ENCODE measurements at places on chromosomes 5 and 9.
A peak's percentile ranks its signal among the peaks of the same experiment; 100 is the strongest.

- H3K4me1 ChIP-seq: peaks cover 7% of the 10 kb centered on the region
- peak overlapping the region; percentile 51 for H3K27ac ChIP-seq
- H3K36me3 ChIP-seq: peaks cover 1% of the 10 kb centered on the region
- no peak overlapping the region for H3K4me3 ChIP-seq
- H3K27me3 ChIP-seq: no peaks in the 10 kb centered on the region
Observed at GRCh38 chr5:94699562-94699961, 81.1 kb downstream of the SLF1 start.

GRCh38 chr5:179801304-179802206 is 5.1 kb downstream of the MGAT4B start:
- peaks cover 28% of the 10 kb centered on the region for H3K36me3 ChIP-seq
- H3K4me1 ChIP-seq: peaks cover 32% of the 10 kb centered on the region
- H3K27ac ChIP-seq: no peak overlapping the region
- H3K4me3 ChIP-seq: no peak overlapping the region
- H3K27me3 ChIP-seq: no peaks in the 10 kb centered on the region

- H3K36me3 ChIP-seq: peaks cover 14% of the 10 kb centered on the region
- no peak overlapping the region for H3K27ac ChIP-seq
- H3K27me3 ChIP-seq: no peaks in the 10 kb centered on the region
- no peak for DNase-seq
- no peak overlapping the region for H3K4me3 ChIP-seq
- H3K4me1 ChIP-seq: no peaks in the 10 kb centered on the region
Observed at GRCh38 chr5:177462021-177462670, 11.3 kb downstream of the DBN1 start.

DNA sequence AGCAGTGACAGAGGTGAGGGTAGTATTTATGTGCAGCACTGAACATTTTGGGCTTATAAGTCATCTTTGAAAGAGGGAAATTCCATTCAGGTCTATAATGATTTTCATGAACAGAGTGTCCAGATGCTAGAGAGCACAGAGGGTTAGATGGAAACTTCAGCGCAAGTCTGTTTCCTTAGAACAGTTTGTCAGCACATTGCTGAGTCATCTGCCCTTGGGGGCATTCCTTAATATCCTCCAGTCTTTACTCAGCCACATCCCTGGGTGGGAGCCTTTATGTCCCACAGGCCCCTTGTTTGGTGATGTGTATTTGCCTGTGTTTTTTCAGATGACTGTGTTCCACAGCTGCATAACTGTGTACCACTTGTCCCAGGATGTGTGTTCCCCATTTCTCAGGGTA is 138.5 kb upstream of the S1PR3 start:
- no peaks in the 10 kb centered on the region for H3K4me1 ChIP-seq
- DNase-seq: no peak
- H3K36me3 ChIP-seq: no peaks in the 10 kb centered on the region

DNA sequence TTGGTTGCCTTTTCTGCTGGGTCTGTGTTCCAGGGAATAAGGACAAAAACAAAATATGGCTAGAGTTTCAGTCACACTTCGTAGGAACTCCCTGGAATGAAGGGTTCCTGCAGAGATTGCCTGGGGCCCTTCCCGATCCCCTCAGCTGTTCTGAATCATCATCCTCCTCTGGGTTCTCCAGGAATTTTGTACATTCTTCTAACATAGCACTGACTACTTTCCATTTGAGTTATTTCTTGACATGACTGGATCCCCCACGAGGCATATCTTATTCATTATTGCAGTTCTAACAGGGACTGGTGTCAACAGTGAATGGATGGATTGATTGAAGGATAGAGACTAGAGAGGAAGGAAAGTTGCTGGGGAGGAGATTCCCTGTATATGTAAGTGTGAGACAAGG is 49.2 kb upstream of the TNC start:
- H3K4me3 ChIP-seq: no peak overlapping the region
- H3K4me1 ChIP-seq: no peaks in the 10 kb centered on the region
- H3K36me3 ChIP-seq: no peaks in the 10 kb centered on the region
- H3K27ac ChIP-seq: no peak overlapping the region
- peaks cover 45% of the 10 kb centered on the region for H3K27me3 ChIP-seq
- no peak for DNase-seq

GRCh38 chr9:28922891-28923290 is 1349.6 kb upstream of the C9orf72 start:
- H3K27ac ChIP-seq: no peak overlapping the region
- no peak for DNase-seq
- H3K4me1 ChIP-seq: no peaks in the 10 kb centered on the region
- H3K27me3 ChIP-seq: no peaks in the 10 kb centered on the region
- H3K4me3 ChIP-seq: no peak overlapping the region

- peaks cover under 1% of the 10 kb centered on the region for H3K36me3 ChIP-seq
- no peak for DNase-seq
- H3K4me3 ChIP-seq: no peak overlapping the region
- H3K27me3 ChIP-seq: peaks cover 31% of the 10 kb centered on the region
- no peak overlapping the region for H3K27ac ChIP-seq
Observed at GRCh38 chr9:21450733-21451394, 10.6 kb downstream of the IFNA1 start.

GRCh38 chr5:119390404-119390803 is 34.6 kb downstream of the TNFAIP8 start:
- no peak overlapping the region for H3K4me3 ChIP-seq
- H3K4me1 ChIP-seq: peaks cover 69% of the 10 kb centered on the region
- no peak for DNase-seq
- H3K27me3 ChIP-seq: no peaks in the 10 kb centered on the region
- H3K36me3 ChIP-seq: peaks cover 38% of the 10 kb centered on the region
- H3K27ac ChIP-seq: no peak overlapping the region

- H3K4me1 ChIP-seq: no peaks in the 10 kb centered on the region
- no peak overlapping the region for H3K27ac ChIP-seq
- no peak overlapping the region for H3K4me3 ChIP-seq
- H3K36me3 ChIP-seq: no peaks in the 10 kb centered on the region
- no peak for DNase-seq
- peaks cover 73% of the 10 kb centered on the region for H3K27me3 ChIP-seq
Observed at GRCh38 chr9:113901221-113901688, 25.1 kb downstream of the ZNF618 start.

GRCh38 chr5:123047706-123048105 is 11.2 kb upstream of the PPIC start:
- H3K4me3 ChIP-seq: no peak overlapping the region
- DNase-seq: no peak
- no peaks in the 10 kb centered on the region for H3K36me3 ChIP-seq
- H3K4me1 ChIP-seq: no peaks in the 10 kb centered on the region
- H3K27ac ChIP-seq: no peak overlapping the region
- H3K27me3 ChIP-seq: peaks cover 85% of the 10 kb centered on the region

DNA sequence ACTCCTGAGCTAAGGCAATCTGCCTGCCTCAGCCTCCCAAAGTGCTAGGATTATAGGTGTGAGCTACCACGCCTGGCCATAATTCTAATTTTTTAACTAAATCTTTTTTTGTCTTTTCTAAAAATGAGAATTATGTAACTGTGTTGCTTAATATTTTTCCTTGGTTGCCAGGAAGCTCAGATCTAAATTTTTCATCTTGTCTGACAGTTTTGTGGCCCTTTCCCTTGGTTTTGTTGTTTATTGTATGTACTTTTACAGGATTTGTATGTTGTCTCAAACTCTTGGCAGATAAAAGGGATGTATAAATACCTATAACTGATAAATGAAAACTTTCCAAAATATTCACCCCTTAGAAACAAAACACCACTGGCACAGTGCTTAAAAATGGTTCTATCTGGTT is 88.2 kb upstream of the KLF9 start:
- no peak for DNase-seq
- H3K4me3 ChIP-seq: no peak overlapping the region
- H3K4me1 ChIP-seq: no peaks in the 10 kb centered on the region
- H3K36me3 ChIP-seq: peaks cover 5% of the 10 kb centered on the region
- H3K27me3 ChIP-seq: no peaks in the 10 kb centered on the region

- H3K4me1 ChIP-seq: peaks cover 6% of the 10 kb centered on the region
- no peak overlapping the region for H3K4me3 ChIP-seq
- DNase-seq: no peak
- no peaks in the 10 kb centered on the region for H3K36me3 ChIP-seq
- no peak overlapping the region for H3K27ac ChIP-seq
- peaks cover 93% of the 10 kb centered on the region for H3K27me3 ChIP-seq
Observed at GRCh38 chr5:76040806-76041205, 42.4 kb upstream of the SV2C start.

DNA sequence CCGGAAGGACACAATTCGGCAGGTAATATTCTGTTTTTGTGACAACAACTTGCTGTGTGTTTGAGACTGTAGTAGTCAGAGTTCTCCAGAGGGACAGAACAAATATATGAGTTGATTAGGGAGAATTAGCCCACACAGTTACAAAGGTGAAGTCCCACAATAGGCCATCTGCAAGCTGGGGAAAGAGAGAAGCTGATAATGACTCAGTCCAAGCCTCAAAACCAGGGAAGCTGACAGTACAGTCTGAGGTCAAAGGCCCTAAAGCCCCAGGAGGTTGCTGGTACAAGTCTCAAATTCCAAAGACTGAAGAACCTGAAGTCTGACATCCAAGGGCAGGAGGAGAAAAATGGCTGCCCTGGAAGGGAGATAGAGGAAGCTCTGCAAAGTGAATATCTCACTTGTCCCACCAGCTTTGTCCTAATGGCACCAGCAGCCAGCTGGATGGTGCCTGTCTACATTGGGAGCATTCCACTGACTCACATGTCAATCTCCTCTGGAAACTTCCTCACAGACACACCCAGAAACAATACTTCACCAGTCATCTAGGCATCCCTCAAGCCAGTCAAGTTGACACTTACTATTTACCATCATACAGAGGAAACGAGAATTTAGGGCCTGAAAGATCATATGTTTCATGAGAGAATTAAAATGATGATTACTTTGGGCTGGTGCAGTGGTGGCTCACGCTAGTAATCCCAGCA is 36.3 kb upstream of the CTXN3 start:
- peaks cover 3% of the 10 kb centered on the region for H3K36me3 ChIP-seq
- H3K4me1 ChIP-seq: no peaks in the 10 kb centered on the region
- no peak for DNase-seq
- H3K27me3 ChIP-seq: peaks cover 9% of the 10 kb centered on the region

- H3K36me3 ChIP-seq: no peaks in the 10 kb centered on the region
- peaks cover 9% of the 10 kb centered on the region for H3K27me3 ChIP-seq
Observed at GRCh38 chr9:134778841-134779411, 101.7 kb upstream of the FCN2 start.

DNA sequence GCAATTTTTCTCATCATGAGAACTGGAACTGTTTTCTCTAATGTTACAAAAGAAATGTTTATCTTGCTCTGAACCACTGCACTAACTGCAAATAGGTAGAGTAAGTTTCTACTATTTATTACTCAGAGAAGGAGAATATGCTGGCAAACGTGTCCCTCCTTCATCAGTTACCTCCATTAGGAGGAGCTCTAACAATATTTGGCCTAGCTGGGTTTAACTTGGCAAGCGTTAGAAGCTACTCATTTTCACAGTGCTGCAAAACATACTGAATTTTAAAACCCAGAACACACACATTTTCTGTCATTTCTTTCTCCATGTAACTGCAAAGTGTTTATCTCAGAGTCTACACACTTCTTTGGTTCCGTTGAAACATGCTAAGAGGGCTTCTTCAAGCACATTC is 101.0 kb upstream of the GABRG2 start:
- no peak for DNase-seq
- H3K4me3 ChIP-seq: no peak overlapping the region
- no peaks in the 10 kb centered on the region for H3K4me1 ChIP-seq
- H3K27me3 ChIP-seq: no peaks in the 10 kb centered on the region
- no peaks in the 10 kb centered on the region for H3K36me3 ChIP-seq

DNA sequence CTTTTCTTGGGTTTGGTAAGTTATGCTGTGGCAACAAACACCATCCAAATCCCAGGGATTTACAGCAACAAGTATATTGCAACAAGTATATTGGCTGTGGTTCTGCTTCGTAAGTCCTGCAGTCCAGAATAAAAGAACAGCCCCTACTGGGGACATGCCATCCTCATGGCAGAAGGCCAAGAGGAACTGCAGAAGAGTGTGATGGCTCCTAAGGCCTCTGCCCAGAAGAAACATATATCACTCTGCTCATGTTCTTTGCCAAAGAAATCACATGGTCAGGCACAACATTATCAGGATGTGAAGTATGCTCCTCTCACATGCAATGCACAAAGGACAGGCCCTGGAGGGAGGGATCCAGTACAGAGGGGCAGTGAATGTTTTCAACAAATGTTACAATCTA is 159.6 kb upstream of the TAS2R1 start:
- H3K4me3 ChIP-seq: no peak overlapping the region
- H3K4me1 ChIP-seq: no peaks in the 10 kb centered on the region
- H3K27me3 ChIP-seq: no peaks in the 10 kb centered on the region
- DNase-seq: no peak

DNA sequence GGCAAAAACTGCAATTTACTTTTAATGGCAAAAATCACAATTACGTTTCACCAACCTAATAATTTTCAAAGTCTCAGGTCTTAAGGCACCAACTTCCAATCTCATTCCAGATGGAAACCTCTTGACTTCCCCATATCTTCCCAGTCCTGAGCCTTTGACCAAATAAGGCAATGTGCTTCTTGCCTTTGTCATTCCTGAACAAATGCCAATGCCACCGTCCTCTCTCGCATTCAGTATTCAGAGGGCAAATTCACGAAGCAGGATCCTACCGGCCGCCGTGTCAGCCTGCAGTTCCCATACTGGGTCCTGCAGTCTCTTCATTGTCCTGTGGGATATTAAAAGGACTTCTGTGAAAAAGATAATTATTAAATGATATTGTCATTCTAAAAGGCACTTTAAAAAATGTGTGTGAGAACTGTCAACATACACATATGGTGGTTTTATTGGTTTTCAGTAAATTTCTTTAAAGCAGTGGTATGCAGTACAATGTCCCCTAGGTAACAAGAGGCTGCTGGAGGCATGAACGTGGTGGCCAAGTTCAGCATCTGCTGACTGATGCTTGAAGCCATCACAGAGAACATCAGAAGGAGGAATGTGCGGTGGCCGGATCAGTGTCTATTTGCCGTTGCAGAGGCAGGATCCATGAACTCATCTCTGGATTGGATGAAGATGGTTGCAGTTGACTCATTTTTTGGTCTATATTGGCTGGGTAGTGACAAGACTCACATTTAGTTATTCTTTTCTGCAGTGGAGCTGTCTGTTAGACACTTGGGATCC is 101.4 kb upstream of the IRX4 start:
- H3K27ac ChIP-seq: no peak overlapping the region

DNA sequence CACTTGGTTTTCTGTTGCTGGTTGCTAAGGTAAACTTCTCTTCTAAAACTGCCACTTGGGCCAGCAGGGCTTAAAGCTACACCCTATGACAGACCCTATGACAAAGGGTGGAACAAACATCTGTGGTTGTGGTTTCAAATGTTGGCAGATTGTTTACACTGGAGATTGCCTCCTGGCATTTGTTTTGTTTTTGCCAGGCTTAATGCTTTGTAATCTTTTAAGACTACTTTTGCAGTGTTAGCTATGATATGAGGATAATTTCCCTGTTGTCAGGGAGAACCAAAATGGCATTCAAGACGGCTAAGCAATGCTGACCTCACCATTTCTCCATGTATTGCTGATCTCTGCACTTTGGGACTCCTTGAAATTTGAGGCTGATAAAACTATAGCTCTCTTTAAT is 50.3 kb downstream of the MAMDC2 start:
- H3K36me3 ChIP-seq: no peaks in the 10 kb centered on the region
- H3K27ac ChIP-seq: no peak overlapping the region
- DNase-seq: no peak
- H3K4me1 ChIP-seq: no peaks in the 10 kb centered on the region
- H3K27me3 ChIP-seq: peaks cover 28% of the 10 kb centered on the region
